ENCODE measurements at places on chromosomes 2 and 18.

DNA sequence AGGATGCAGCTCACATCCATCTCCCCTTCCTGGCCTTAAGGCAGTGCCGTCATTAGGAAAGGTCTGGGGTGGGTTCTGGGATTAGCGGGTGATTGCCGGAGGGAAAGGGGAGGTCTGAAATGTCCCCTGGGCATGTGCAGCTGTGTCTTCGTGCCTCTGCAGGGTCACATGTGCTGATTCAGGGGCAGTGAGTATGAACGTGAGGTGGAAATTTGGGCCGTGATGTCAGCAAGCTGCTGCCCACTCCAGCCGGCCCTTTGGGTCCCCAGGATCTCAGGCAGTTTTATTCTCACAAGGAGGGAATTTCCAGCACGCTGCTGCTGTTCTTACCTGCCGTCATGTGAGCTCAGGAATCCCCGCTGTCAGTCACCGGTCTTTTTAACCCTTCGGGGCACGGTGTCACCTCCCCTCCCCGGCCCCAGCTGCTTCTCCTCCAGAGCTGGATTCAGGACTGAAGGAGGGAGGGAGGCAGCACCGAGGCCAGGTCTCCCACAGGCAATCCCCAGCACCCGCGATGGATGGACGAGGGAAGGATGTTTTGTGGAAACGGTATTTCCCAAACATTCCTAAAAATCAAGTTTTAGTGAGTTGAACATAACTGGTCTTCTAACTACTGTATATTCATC, 23.5 kb downstream of the GPR35 start:
- no peak for DNase-seq

DNA sequence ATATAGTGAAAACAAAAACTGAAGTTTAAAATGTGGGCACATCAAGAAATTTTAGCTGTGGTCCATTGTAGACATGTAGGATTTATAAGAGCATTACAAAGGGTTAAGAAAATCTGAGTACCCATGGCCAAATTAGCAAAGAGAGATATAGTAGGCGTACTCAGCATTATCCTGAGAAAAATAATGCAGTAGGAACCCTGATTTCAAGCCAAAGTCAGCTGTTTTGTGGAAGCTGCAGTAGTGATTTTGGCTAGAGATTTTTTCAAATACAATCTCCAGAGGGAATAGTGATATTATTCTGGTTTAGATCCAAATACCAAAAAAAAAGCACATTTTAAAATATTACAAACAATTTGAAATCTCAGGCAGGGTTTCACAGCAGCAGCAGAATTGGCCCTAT, 450.9 kb downstream of the FBXO15 start:
- DNase-seq = no peak

DNA sequence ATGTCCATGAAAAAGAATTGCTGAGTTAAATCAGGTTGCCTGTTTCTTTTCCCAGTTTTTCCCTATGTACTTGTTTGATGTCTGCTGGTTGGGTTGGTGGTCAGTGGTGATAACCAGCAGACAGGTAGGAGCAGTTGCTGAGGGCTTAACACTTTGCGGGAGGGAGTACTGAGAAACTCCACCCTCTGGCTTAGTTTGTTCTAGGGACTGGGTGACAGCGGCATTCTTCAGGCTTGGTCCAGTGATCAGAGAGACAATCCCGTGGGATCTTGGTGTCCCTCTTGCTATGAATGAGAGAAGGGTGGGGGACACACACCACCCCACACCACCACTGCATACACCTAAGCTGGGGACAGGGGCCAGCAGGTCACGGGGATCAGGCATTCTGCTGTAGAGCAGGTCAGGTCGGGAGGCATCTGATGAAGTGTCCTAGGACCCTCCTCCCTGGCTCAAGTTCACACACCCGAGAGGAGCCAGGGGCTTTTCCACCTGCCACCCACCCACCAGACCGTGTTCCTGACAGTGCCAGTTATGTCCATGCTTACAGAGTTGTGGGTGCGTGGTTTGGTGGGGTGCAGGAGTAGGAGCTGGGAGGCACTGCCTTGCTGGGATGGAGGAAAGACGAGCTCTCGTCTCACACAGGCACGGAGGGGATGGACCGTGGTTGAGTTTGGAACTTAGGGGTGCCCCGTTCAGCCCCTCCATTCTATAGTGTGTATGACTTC, 21.3 kb upstream of the ALLC start:
- no peak for DNase-seq

GRCh38 chr2:130370490-130370889, 14.6 kb downstream of the PTPN18 start:
- DNase-seq = no peak

DNA sequence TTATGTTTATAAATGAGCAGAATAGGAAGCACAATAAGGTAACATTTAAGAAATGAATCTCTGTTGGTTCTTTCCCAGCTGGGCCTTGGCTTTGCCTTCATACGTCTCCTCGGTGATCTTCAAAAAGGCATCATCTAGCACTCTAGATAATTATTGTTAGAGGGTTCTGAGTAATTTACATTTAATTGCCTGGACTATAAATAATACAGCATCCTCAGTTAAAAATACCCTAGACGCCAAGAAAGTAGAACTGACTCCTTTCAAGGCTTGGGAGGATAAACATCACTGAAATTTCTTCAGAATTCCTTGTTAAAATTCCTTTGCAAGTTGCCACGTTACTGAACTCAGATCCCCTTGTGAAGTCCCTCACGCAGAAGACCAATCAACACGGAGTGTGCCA, 199.7 kb upstream of the BOD1L2 start:
- no peak for DNase-seq

GRCh38 chr18:11980494-11981191, 664 bp upstream of the IMPA2 start:
- peak; percentile 96 for DNase-seq

GRCh38 chr2:29655391-29656086, 265.8 kb downstream of the ALK start:
- DNase-seq = no peak

DNA sequence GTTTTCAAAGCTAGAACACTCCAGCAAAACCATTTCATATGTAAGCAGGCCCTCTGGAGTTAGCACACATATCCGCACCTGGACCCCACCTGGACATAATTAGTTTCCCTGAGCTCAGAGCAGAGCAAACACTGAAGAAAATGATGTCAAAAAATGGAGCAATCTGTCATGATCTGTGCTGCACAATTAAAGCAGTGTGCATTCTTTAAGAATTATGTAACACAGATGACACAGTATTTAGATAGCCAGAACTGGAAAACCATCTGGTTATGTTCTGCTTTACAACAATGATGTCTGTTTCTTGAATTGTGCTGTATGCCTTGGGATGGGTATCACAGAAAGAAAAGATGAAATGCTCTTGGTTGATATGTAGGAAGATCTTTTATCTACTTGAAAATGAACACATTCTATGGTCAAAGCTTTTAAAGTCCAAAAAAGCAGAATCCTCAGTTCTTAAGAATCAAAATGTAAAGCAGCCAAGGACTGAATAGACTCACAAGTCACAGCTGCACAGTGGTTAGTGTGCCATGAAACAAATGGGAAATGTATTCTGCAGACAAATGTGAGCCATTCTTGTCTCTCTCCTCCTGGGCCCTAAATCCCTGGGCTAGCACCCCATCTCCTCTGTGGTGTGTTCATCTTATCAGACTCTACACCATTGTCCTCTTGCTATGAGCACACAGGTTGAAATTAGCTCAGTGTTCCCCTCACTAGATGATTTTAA, 36.8 kb downstream of the HRH4 start:
- no peak for DNase-seq

DNA sequence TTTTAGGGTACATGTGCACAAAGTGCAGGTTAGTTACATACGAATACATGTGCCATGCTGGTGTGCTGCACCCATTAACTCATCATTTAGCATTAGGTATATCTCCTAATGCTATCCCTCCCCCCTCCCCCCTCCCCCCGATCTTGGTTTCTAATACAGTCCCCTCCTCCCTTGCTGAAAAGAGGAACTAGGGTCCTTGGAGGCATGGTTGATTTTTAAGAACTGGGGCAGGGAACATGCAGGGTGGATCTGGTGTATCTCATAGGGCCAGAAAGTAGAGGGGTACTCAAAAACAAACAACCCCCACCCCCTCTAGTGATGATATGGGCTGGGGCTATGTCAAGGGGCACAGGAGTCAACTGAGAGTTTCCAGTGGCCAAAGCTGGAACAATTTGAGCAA, 153.4 kb downstream of the UBR3 start:
- DNase-seq = no peak

- DNase-seq = no peak
Observed at GRCh38 chr2:222160944-222161343, 137.9 kb downstream of the PAX3 start.
